ENCODE measurements at places on chromosomes 12 and 14.

DNA sequence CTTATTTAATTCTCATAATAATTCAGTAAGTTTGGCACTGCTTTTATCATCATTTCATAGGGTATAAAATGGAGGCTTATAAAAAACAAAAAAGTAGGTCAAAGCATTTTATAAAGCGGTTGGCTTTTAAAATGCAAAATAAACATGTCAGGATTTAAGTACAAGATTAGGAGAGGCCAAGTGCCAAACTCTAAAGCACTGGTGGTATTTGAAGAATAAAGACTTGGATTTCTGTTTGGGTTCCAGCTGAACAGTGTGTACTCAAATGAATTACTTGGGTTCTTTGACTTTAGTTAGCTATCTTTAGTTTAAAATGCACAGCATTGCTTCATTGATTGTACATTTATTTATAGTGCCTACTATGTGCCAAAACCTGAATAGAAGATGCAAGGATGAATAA lies 966.6 kb upstream of the SEL1L start:
- no peak for DNase-seq

GRCh38 chr14:22471545-22472121 lies 117.4 kb downstream of the DAD1 start:
- DNase-seq = no peak

DNA sequence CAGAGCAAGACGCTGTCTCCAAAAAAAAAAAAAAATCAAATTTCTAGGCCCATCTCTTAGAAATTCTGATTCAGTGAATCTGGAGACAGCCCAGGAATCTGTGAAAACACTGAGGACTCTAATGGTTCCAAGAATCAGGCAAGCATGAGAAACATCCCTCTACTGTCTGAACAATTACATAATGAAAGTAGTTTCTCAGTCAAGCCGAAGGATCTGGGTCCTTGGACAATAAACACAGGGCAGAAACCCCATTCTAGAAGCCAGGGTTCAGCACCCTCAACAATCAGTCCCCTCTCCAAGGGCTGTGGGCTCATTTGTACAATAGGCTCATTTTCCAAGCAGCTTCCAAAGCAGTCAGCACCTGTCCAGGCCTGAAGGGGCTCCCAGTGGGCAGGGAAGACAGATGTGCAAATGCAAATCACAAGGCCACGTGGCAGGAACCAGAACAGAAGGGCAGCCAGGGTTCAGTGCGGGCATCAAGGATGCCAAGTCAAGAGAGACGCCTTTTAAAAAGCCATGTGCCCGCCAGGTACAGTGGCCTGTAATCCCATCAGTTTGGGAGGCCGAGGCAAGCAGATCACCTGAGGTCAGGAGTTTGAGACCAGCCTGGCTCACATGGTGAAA lies 96.1 kb downstream of the KSR2 start:
- DNase-seq = no peak

DNA sequence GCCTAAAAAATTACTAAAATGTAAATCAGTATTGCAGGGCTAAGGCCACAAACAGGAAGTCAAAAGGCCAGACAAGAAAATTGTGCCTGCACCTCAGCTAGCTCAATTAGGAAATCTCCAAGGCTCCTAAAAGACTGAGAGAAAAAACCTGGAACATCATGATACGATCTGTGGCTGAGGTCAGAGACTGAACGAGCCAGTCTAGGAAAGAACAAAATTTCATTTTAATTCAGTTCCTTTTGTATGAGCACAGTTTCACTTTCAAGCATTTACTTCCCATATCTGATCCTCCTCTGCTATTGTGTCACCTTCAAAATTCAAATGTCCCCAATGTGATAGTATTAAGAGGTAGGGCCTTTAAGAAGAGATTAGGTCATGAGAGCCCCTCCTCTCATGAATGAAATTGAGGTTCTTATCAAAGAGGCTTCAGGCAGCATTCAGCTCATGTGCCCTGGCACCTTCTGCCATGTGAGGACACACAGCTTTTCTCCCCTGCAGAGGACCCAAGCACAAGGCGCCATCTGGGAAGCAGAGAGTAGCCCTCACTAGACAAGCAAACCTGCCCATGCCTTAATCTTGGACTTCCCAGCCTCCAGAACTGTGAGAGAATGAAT lies 14.8 kb downstream of the PRKAB1 start:
- DNase-seq = no peak

DNA sequence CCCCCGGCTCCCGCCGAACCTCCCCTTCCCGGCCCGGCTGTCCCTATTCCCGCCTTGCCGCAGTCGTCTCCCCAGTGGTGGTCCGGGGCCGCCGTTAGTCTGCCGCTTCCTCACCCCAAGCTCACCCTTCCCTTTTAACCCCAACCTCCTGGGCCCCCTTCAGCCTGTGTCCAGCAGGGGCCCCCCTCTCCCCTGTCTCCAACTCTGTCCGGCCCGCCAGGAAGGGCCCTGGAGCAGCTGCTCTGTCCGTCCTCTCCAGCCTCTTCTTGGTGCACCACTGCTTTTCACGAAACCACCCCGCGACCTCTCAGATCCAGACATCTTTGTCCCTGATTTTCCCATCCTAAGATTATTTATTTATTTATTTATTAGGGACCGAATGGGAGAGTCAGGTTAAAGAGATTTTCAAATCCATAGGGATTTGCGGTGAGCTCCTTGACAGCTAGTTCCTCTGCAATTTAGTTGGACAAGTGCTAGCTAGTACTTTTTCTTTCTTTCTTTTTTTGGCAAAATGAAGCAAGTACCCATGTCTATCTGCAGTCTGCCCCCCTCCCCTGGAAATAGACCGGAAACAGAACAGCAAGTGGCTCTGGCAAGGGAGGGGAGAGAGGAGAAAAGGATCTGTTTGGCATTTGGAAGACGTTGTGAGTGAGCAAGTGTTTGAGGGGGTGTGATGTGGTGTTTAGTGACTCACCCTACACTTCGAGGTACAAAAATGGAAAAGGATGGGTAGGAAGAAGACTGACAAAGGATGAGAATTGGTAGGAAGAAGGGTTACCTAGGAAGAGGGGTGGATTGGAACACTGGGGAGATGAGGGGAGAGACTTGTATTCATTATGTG lies 632 bp downstream of the UBR7 start:
- DNase-seq = no peak

GRCh38 chr14:81234278-81234677 lies 13.5 kb upstream of the GTF2A1 start:
- DNase-seq = no peak

GRCh38 chr12:109170324-109170723 lies 53.9 kb downstream of the ACACB start:
- DNase-seq = no peak

DNA sequence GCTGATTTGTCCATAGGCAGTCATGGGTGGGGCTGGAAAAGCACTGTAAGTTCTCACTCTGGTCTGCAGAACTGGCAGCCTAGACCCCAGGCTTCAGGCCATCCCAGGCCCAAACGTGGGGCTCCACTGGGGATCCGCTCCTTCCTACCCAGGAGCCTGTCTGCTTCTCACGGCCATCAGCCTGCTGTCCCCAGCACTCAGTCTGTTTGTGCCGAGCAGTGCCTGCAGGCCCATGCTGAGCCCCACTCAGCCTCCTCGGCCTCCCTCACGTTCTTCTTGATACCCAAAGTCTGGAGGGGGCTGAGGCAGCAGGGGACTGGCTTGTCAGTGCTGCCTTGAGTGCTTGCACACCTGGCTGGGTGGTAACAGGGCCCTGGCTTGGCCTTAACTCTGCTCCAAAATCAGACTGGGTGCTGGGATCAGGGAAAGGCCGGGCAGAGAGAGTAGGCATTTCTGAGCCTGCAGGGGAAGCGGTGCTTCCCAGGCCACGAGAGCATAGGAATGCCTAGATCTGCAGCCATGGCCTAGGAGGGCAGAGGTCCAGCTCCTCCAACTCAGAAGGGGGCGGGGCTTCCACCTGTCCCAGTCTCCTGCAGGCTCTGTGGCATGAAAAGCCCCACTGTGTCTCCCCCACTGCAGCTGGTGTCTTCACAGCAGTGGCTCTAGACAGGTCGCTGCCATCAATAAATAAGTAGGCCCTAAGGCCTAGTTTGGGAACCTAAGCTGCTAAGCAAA lies 772.4 kb upstream of the FBXO33 start:
- no peak for DNase-seq

- no peak for DNase-seq
These were observed 334.4 kb downstream of the KCNH5 start for GRCh38 chr14:62710811-62711210.
